Trophoblast cell (in vitro differentiated cells and primary cell): ENCODE measurements at places on chromosomes 5 and 9.

DNA sequence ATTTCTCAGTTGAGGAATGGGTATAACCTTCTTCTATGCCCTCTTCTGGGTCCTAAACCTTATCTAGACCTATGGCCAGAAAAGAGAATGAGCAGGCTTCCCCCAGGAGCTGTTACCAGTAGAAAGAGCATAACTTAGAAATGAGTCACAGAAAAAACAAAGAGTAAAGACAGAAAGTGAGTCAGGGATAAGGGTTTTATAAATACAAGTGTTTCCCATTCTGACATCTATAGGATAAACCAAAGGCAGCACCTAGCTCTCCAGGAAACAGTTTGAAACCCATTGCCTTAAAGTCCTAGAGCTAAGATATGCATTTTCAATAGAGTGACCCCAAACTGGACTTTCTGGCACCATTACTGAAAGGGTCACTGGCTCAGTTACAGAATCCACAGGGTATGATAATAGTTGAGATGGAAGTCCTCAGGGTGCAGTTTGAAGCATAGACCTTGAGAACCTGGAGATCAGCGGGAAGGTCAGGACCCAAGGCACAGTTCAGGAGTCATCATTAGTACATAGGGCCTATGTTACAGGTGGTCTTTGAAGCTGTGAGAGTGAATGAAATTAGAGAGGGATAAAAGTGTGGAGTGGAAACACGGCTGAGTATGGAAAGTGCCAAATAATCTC, 42.7 kb upstream of the LIFR start:
- DNase-seq, result peak; percentile 44

GRCh38 chr5:88664645-88665044, 218.3 kb downstream of the MEF2C start:
- no peak for DNase-seq

GRCh38 chr5:115557667-115558387, 13.3 kb upstream of the FEM1C start:
- peak; percentile 22 for DNase-seq

DNA sequence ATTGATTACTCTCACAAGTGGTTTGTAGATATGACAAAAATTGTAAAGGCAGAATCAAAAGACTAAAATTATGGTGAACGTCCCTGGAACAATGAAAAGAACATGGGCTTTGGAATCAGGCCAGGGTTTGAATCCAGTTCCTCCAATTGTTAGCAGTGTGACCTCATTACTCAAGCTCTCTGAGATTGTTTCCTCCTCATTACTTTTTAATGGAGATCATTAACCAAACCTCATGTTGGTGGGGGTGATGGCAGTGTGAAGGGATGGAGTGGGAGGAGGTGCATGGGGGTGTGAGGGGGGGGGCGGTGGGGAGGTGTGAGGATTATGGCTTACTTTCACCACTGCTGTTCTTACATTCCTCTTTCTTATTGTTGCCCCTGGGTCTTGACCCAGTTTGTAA, 44.1 kb upstream of the FOXE1 start:
- DNase-seq, result no peak

- peak; percentile 23 for DNase-seq
These were observed 14.1 kb upstream of the CARD19 start for GRCh38 chr9:93081931-93082330.

- no peak for DNase-seq
These were observed 174.0 kb downstream of the MAPKAP1 start for GRCh38 chr9:125532812-125533594.

DNA sequence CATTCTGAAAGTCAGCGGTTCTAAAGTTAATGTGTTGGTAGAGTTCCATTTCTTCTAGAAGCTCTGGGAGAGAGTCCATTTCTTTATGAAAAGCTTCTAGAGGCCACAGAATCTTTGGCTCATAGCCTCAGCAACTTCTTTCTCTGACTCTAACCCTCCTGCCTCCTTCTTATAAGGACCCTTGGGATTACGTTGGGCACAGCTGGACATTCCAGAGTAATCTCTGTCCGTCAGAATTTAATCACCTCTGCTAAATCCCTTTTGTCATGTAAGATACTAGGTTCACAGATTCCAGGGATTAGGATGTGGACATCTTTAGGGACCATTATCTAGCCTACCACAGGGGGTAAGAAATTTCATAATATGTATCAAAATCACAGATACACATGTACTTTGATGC, 22.6 kb upstream of the ANKDD1B start:
- DNase-seq, result no peak

- no peak for DNase-seq
These were observed 117.0 kb upstream of the GHR start for GRCh38 chr5:42306287-42306686.

- DNase-seq, result peak; percentile 28
These were observed 595 bp upstream of the GRHPR start for GRCh38 chr9:37421914-37422288.

GRCh38 chr9:130172161-130172857, at the start of gene NCS1:
Gene NCS1, plus strand, starts transcription at chr9:130172404. Its CDS starts 260 bp downstream, at chr9:130172664.
- DNase-seq, result peak; percentile 41

- no peak for DNase-seq
These were observed 31.1 kb upstream of the CPLX2 start for GRCh38 chr5:175840050-175840841.

GRCh38 chr9:13529321-13530104, 250.0 kb upstream of the MPDZ start:
- DNase-seq, result no peak

- no peak for DNase-seq
These were observed 66.6 kb downstream of the SH3TC2 start for GRCh38 chr5:148996270-148996669.

- no peak for DNase-seq
These were observed 270.2 kb downstream of the TMEM167A start for GRCh38 chr5:82807021-82807420.

DNA sequence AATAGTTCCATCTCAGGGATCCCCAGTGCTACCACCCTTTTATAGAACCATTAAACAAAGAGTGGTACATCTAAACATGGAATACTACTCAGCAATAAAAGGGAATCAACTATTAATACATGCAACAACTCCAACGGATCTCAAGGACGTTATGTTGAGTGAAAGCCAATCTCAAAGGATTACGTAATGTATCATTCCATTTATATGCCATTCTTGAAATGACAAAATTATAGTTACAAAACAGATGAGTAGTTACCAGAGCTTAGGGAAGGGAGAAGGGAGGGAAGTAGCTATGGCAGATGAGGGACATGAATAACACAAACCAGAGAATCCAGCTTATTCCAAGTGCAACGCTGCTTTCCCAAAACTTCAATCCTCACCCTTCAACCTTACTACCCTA, 69.5 kb downstream of the ACTL7B start:
- no peak for DNase-seq

GRCh38 chr5:146731909-146732659, 146.5 kb downstream of the PPP2R2B start:
- peak; percentile 79 for DNase-seq

DNA sequence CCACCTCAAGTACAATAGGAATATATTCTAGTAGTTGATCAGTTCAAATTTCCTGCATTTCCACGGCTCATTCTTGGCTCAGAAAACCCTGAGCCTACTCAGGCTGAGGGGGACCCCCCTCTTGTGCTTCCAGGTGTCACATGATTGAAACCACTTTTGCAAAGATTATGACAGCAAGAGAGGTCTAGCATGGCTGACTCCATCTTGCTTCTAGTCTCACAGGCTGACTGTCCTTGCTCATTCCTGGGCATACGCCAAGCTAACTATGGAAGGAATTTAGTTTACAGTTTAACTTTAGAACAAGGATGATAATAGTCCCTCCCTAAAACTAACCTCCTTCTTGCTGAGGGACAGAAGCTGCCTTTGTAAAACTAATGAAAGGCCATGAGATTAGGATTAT, 154.1 kb downstream of the SNX18 start:
- DNase-seq, result no peak

GRCh38 chr5:35518104-35518503, 99.6 kb upstream of the SPEF2 start:
- no peak for DNase-seq
